ENCODE measurements at places on chromosomes 2 and 18.

- DNase-seq, result no peak
Observed at GRCh38 chr2:240728361-240728760, 36.7 kb downstream of the AQP12A start.

DNA sequence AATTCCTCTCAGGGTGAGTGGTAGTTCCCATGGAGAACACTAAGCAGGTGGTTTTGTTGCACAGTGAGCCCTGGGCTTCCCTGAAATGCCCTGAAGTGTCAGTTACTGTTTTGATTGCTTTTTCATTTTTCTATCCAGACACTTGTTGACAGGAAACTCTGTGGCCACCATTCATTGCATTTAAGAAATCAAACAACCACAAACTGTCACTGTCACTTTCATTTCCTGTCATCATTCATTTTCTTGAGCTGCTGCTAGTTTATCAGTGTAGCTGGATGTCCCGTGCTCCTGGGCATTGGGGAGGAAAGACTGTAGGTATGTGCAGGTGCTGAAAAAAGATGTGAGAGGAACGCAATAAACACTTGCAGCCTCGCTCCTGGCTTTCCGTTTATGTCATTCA, 891.6 kb upstream of the ZEB2 start:
- no peak for DNase-seq

DNA sequence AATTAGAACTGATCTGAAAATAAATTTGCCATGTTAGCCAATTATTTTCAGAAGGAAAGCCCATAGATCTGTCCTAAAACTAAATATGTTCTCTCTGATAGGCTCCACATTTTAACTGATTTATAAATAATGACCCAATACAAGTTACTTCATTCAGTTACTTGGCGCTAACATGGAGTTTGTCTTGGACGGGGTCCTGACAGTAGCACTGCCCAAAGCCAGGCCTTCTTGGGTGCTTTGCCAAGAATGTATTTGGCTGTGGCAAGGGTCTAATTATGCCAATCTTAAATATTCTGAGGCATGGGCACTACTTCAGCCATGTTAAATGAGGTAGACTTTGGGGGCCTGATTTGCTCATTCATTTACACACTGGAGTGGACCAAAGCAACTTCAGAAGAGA, 135.0 kb upstream of the PKDCC start:
- no peak for DNase-seq

GRCh38 chr2:202019689-202020450, 13.8 kb upstream of the FZD7 start:
- DNase-seq, result no peak

DNA sequence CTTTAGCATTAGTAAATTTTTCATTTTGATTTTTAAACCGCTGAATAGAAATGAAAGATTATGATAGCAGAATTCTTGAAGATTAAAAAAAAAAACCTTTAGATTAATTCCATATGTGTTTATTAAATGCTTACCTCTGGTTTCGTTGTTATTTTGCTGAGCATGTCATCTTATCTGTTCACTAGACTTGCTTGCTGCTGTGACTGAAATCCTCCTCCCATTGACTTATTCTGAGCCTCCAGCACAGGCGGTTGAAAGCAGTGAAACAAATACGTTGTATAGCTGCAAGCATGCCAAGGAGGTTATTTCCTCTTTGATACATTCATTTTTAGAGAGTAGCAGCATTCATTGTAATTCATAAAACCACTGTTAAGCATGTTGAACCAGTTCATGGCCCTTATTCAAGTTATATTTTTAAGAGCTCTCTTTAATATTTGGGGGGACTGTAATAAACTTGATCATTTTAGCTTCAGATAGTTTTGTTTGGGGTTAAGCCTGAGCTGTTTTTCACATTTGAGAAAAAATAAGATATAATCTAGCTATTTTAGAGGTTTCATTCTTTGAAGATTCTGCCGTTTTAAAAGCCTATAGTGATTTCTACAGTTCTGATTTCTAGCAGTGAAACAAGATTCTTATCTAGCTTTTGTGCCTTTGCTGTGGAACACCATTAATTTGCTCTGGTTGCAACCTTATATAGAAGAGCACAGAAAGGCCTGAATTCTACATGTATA, at the start of gene HTR2B:
TSS of gene HTR2B (minus strand) at position 205 of the 731 bp plus-strand sequence. CDS start 1,278 bp downstream, outside the sequence.
- DNase-seq, result no peak
